HepG2 (cell line): ENCODE measurements at places on chromosomes 2 and 18.

GRCh38 chr2:60331115-60331809, 222.2 kb downstream of the BCL11A start:
- no peak for DNase-seq

- no peak for DNase-seq
These were observed 19.2 kb downstream of the CDC42EP3 start for GRCh38 chr2:37652199-37652640.

DNA sequence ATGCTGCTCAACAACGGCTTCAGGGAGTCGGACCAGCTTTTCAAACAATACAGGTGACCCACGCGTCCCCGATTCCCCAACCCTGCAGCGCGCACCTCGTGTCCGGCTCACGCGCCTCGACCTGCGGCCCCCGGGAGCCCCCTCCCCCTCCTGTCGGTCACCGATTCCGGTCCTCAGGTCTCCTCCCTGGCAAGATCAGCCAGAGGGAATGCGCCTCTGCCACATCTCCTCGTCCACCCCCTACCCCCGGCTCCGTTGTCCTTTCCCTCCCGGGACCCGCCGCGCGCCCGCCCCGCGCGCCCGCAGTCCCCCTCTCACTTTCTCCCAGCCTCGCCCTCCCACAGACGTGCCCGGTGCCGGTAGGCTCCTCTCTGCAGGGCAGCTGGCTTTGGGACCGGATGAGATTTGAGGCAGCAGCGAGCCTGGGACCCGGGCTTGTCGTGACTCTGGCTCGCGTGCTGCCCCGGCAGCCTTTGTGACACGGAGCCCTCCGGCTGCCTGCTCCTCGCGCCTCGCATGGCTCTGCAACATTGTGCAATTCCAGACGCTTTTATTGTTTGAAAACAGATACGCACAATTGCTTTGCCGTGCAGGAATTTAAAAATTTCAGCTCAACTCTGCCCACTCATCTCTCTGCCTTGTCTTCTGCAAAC, 558 bp downstream of the TTC39C start:
- DNase-seq: peak; percentile 13

GRCh38 chr2:195343540-195343939, 313.5 kb upstream of the SLC39A10 start:
- DNase-seq: no peak

DNA sequence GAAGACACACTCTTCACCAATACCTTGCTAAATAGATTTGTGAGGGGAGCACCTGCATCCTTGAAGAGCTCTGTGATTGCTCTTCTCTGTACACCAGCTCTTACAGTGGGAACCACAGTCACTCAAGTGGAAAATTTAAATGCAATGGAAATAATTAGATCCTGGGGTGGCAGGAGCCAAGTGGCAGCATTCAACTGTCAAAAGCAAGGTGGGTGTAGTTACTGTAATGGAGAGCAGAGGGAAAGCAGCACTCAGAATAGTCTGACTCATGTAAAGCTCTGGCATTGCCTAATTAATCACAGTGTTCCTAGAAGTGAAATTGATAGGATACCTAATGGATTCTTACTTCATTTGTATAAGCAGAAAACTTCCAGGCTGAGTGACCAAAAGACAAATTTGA, 245.8 kb downstream of the KCNE4 start:
- DNase-seq: no peak

DNA sequence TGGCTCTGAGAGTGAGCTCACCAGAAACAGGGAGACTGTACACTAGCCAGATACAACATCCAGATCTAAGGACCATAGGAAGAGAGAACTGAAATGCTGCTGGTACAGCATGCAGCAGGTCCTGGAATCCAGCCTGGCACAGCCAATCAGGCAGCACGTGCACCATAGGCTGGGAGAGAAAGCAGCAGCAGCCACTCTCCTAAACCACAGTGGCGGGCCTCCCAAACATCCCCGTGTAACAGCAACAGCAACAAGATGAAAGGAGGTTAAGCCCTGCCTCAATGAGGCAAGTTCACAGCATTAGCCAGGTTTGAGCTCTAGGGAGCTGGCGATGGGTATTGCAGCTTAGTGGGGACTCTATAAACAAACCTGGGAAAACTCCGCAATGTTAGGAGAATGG, 192.0 kb downstream of the EPHA4 start:
- no peak for DNase-seq

DNA sequence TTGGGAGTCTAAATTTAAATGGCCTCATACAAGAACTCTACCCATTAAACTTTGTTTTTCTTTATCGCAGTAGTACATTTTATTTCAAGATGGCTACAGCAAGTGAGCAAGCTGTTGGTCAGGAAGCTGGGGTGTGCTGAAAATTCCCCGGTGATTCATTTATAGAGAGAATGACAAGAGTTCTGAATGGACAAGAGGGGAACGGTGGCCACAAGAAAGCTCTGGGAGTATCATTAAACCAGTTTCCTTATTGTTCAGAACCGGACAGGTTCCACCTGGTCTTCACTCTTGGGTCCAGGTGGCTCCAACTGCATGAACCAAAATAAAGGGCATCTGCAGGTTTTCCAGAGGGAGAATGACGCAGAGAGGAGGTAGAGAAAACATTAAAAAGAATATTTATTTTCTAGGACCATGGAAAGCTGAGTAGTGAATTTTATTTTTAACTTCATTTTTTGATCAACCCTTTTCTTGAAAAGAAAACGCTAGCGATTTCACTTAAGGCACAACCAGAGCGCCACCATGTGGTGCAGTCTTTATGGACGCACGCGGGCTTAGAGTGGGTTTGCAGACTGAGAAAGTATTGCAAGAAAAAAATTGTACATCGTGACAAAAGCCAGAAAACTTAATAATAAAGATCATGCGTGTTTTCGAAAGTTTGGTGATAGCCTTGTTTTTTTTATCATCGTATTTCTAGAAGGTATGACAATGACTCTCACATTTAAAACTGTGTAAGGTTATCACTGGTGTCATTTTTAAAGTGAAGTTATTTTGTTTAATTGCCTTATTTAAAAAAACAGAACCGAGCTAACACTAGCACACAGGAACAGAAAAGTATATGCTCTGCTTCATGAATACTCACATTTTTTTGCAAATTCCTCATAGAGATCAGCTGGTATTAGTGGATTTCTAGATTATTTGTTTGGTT, 97.9 kb upstream of the NOL4 start:
- peak; percentile 59 for DNase-seq
